ENCODE measurements at places on chromosomes 11 and 22.
A peak's percentile ranks its signal among the peaks of the same experiment; 100 is the strongest.

DNA sequence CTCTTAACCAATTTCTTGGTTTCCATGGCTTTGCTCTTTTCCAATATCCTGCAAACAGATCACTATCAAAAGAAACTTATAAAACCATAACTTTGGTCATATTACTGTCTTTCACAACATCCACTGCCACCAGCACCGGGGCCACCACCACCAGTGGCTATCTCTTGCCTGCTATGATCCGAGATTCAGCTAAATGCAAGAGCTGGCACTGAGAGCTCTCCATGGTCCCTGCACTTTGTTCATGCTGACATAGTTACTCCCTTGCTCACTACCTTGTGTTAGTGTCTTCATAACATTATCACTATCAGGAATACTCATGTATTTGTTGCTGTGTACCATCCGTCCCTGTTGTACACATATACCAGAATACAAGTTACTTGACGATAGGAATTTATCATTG is 299.0 kb downstream of the ETS1 start:
- DNase-seq: no peak

DNA sequence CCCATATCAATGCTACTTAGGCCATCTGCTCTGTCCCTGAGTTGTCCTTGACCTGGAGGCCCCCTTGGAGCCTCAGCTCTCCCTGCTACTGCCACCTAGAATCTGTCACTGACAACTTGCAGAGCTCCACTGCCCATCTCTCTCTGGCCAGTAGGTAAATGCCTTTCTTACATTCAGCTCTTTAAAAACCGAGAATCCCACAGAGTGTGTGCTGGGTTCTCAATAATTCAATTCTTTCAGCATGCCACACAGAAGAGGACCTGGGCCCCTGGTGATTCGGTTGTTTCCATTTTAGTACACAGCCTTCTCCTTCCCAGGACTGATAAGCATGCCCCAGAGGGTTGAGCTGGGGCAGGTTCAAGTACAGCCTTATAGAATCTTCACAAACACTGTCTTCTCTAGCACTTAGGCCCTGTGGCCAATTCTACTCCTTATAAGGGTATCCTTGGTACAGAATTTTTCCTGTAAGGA is 22.0 kb upstream of the IPO7 start:
- no peak for DNase-seq

GRCh38 chr11:31922450-31922849 is 111.3 kb upstream of the PAX6 start:
- DNase-seq: no peak

DNA sequence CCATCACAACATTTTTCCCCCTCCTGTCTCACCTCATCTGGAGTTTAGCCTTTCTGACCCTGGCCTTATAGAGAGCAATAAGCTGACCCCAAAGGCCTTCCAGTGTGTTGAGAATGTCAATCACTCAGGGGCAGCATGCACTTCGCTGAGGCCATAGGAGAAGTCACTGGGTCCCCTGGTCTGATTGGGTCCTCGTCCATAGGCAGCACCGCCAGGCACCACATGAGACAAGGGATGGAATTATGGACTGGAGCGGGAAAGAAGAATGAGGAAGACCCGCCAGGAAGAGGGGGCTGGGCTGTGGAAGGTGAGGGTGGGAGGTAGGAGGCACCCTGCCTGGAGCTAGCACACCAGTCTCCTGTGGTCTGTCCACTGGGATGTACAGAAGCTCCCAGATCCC is 72.9 kb downstream of the DSCAML1 start:
- DNase-seq: no peak

DNA sequence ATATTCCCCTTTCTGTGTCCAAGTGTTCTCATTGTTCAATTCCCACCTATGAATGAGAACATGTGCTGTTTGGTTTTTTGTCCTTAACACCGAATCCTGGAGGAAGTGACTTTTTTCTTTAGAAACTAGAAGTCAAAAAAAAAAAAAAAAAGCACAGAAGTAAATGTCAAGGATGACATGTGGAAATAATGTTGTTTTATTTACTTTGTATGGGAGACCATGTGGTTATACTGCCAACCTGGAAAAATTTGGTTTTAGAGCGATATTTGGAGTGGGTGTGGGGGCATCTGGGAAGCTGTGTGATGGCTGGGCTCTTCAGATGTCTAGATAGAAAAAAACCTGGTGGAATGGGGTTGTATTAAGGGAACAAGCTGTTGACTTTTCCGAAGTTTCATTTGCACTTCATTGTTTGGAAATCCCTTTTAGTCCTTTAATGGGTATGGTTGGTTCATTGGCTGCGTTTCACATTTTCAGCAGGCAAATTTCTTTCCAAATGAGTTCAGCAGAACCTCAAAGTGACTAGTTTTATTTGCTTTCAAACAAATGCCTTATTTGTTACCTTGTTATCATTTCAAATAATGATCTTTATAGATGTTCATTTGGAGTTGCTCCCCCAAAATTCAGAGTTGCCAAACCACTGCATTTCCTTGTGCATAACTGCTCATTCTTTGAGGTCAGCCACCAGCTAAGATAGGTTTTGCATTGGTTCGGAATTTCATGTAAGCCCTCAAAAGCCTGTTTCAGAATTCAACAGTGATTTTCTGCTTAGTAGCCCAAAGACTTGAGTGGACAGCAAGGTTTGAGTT is 508.2 kb downstream of the METTL15 start:
- no peak for DNase-seq

GRCh38 chr11:111310723-111311122 is 12.4 kb downstream of the POU2AF3 start:
- no peak for DNase-seq

DNA sequence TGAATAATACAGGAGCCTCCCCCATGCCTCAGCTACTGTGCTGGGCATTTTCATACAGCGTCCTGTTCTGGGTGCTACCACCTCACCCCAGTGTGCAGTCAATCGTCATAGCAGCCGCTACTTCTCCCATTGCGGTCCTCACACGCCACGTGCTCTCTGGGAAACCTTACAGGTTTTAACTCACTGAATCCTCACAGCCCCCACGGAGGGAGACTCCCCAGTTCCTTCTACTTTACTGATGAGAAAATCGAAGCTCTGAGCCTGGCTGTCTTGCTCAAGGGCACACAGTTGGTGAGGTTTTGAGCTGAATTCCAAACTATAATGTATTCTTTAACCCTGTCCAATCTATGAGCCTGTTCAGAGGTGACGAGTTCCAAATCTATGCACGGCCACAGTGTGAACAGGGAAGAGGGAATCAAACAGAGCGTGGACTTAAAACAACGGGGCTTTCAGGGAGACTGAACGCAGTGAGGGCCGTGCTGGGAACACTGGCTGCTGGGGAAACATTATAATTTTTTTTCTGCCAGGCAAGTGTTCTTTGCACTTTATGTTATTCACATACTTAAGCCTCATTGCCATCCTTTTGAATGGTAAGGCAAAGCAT is 421.5 kb downstream of the BRD1 start:
- DNase-seq: no peak

DNA sequence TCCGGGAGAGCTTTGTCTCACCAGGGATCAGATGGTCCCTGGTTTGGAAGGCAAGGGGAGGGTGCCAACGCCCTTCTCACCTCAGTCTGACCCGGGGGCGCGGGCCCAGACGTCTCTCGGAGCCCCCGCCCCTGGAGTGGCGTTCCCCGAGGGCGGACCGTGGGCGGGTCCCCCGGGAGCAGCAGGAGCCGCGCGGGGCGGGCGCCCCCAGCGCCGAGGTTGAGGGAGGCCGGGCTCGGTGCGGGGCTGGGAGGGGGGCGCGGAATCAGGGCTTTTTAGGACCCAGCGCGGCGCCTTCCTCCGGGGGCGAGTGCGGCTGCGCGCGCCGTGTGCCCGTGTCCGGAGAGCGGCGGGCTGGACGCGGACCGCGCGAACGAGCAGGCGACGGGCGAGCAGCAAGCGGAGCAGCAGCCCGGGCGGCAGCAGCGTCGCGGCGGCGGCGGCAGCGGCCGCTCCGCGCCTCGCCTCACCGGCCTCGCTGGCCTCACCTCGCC is at the start of gene KCNC1:
TSS of gene KCNC1 (plus strand) at position 364 of the 494 bp plus-strand sequence. CDS start 1,222 bp downstream, outside the sequence.
- DNase-seq: no peak

DNA sequence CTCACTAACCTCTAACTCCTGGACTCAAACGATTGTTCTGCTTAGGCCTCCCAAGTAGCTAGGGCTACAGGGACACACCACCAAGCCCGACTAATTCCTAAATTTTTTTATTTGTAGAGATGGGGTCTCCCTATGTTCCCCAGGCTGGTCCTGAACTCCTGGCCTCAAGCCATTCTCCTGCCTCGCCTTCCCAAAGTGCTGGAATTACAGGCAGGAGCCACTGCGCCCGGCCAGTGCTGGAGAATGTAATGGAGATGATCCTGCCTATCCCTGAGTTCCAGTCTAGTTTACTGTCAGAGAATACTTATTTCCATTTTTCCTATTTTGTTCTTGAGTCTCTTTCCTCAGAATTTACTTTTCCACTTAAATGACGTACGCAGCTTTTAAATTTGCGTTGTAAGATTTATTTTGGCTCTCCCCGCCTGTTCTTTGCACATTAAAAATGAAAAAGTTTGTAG is at the start of gene CHEK1:
TSS of gene CHEK1 (plus strand) at position 408 of the 458 bp plus-strand sequence. CDS start 1,606 bp downstream, outside the sequence.
- no peak for DNase-seq

DNA sequence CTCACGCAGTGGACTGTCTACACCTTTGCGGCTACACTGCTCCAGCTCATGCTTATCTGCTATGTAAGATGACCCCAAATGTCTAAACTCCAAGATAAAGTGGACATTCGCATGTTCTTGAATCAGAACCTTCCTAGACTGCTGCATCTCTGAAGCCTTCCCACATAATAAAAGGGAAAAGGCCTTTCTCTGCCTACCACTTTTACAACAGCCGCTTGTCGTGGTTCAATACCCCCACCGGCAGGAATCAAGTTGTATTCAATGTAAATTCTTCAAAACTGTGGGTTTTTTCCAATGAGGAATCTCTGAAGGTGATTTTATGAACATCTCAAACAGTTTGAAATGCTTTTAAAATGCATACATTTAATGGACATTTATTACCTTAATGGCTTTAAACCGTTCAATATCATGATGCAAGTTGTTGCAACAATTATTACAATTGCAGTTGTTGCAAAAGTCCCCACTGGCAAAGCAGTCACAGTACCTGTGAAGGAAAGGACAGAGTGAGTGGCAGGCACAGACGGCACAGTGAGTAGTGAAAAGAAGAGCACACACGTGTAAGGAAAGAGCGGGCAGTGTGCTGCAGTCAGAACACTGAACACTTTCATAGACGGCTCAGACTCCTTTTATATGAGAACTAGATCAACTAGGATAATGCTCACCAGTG is 31.2 kb downstream of the GAL start:
- DNase-seq: no peak

- DNase-seq: no peak
Observed at GRCh38 chr11:46738887-46739286, 19.9 kb downstream of the F2 start.

GRCh38 chr11:77966338-77966737 is 28.1 kb downstream of the INTS4 start:
- DNase-seq: no peak

DNA sequence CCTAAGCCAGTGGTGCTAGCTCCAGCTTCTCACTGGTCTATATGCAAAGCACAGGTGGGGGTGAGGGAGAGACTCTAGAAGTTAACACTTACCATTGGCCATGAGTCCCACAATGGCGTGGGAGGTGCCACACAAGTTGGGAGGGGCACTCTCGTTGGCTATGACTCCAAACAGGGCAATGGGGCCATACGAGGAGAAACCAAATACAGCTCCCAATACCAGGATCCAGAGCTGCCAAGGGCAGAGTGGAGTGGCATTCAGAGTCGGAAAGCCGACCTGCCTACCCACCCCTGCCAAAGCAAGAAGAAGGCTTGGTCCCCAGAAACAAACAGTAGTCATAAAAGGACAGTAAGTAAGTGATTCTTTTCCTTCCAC is 5.6 kb downstream of the SLC37A4 start:
- DNase-seq: no peak

DNA sequence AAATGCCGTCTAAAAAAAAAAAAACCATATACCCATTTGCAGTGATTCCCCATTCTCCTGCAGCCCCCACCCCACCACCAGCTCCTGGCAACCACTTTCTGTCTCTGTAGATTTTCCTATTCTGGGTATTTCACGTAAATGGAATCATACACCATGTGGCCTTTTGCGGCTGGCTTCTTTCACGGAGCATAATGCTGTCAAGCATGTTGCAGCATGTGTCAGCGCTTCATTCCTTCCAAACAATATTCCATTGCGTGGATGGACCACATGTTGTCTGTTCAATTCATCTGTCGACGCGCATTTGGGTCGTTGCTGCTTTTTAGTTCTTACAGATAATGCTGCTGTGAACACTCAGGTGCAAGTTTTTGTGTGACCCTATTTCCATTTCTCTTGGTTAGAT is 14.8 kb upstream of the EMID1 start:
- DNase-seq: no peak

- peak; percentile 67 for DNase-seq
Observed at GRCh38 chr11:79617561-79617960, 176.7 kb upstream of the TENM4 start.

- no peak for DNase-seq
Observed at GRCh38 chr11:93700830-93701229, 39.3 kb downstream of the CEP295 start.

All from kidney glomerular epithelial cell (primary cell).